HFFc6 (cell line): ENCODE measurements at places on chromosomes 1 and 21.

GRCh38 chr1:37472281-37472680, 2.1 kb upstream of the ZC3H12A start:
- DNase-seq, result no peak

DNA sequence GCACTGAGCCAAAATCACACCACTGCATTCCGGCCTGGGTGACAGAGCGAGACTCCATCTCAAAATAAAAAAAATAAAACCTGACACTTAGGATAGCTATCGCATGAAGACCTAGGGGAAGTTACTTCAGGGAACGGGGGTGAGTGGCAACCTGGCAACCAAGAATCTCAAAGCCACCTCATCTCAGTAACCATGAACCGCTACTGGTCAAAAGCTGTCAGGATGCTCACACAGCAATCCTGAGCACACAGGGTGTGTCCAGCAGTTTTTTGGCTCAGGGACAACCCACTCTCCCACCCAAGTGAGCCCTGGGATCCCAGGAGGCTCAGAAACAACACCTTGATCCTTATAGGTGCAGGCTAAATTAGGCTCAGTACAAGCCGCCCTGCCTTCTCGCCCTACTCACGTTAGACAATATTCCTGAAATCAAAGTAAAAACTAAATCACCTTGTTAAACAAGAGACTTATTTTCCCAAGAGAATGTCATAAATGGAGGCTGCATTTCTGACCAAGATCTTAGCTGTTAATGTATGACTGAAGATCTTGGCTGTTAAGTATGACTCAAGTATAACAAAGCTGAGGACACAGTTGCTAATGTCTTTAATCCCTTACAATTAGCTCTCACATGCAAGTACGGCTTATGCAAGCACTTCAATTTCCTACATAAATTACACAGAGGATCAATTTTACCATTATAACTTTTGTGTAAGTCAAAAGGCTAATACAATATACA, 48.3 kb upstream of the NADK start:
- DNase-seq, result no peak

DNA sequence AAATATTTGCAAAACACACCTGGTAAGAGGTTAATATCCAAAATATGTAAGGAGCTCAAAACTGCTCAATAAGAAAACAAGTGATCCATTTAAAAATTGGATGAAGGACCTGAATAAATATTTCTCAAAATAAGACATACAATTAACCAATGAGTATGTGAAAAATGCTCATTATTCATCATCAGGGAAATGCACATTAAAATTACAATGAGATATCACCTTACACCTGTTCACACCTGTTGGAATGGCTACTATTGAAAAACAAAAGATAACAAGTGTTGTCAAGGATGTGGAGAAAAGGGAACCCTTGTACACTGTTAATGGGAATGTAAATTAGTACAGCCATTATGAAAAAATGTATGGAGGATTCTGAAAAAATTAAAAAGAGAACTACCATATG, 136.0 kb upstream of the GREM2 start:
- no peak for DNase-seq

GRCh38 chr1:103266036-103266435, 157.7 kb upstream of the COL11A1 start:
- peak; percentile 46 for DNase-seq

DNA sequence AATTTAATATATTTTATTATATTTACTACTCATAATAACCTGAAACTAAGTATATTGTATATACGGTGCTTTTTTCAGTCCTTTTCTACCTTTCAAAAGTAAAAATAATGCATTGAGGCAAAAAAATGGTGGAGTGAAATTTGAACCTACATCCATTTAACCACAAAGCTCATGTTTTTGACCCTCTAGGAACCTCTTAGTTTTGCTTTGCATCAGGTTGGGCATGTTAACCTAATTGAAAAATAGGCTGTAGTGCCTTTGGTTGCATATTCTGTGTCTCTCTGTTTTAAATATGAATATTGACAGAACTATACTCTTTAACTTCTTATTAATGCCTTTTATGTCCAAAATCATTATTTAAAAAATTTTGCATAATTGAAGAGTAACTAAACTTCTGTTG, 3.8 kb downstream of the SGIP1 start:
- no peak for DNase-seq

- peak; percentile 15 for DNase-seq
These were observed 436.4 kb downstream of the PLA2G4A start for GRCh38 chr1:187264995-187265602.

DNA sequence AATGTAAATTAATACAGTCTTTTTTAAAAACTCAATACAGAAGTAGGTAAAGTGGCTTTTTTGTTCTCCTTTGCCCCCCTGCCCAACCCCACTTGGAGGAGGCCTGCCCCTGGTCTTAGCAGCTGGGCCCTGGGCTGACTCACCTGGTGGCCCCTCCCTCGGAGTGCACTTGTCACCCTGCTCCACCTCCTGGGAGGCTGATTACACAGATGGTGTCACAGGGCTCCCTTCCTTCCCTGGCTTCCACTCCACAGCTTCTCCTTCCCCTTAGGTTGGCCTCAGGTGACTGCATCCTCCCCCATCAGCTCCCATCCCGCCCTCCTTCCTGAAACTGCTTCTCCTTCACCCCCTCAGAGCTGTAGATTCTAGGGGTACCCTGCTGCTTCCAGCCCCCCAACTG, 11.7 kb upstream of the CAPN9 start:
- DNase-seq, result no peak

DNA sequence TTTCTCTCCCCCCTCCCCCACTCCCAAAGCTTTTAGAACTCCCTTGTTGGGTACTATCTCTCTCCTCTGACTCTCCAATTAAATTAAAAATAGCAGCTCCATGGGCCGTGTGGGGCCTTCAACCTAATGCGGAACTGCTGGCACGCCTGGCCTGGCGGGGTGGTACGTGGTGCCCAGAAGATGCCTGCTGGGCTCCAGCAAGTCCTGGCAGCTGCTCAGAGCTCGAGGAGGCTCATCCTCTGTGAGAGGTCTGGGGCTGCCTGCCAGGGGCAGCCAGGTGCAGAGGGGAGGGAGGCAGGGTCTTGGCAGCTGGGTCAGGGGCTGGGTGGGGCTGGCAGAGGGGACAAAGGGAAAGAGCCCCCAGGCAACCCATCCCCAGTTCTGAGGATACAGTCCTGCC, 74.4 kb downstream of the ACTL8 start:
- DNase-seq, result no peak

DNA sequence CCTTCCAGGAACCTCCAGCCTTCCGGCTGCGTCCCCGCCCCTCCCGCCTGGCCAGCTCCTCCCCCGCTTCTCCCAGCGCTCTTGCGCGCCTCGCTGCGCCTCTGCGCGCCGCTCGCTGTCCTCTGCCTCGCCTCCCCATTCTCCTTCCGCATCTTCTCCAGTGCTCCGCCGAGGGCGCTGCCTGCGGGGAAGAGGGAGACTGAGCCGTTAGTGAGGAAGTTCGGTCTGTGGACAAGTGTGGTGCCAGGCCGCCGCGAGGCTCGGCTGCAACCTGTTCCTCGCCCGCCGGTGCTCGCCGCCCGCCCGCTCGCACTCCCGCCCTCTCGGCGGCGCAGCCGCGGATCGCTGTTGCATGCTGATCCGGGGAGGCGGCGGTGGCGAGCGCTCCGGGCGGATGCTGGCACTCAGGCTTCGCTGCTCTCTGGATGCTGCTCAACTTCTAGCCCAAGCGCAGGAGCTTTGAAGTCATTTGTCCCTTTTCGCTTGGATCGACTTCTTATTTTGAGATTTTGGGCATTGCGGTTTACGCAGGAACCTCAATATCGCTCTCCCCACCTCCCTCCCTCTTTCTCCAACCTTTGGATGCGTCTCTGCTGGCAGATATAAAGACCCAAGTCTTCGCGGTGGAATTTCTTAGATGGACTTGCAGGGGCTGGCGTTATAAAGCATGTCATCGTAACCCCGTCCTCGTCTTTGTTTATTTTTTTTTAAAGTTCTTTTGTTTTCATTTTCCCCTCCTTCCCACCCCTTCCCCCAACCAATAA, 614 bp upstream of the CACNA1E start:
- no peak for DNase-seq

DNA sequence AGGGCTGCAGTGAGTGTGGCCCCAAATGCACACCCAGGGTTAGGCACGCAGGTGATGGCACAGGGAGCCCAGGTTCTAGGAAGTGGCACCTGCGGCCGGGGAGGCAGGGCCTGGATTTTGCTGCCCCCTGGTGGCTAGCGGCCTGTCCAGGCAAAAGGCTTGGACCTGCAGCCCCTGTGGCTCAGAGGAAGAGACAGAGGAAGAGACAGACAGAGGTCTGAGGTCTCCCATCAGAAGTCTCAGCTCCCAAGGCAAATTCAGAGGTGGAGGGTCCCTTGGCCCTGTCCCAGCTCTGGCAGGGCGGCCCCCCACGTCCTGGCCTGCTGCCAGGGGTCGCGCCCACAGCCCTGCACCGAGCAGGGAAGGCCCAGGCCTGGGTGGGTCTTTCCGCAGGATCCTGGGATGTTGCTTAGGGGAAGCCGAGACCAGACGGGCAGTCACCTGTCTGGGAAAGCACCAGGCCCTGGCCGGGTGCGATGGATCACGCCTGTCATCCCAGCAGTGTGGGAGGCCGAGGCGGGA, 8.0 kb upstream of the TNFRSF14 start:
- DNase-seq, result peak; percentile 40

DNA sequence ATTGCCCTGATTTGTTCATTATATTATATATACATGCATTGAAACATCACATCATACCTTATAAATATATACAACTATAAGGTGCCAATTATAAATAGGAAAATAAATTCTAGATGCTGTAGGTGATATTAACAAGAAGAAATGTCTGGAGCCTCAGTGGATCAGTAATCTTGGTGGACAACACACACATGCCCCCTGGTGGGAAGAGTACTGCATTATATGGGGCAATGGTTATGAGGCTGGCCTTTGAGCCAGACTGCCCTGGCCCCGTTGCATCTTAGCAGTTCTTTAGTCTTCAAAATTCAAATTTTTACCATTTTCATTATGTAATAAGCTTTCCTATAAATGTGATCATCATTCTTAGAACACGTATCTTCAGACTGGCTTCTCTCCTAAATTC, 335.0 kb upstream of the GREM2 start:
- peak; percentile 48 for DNase-seq

GRCh38 chr1:64135462-64136223, 67.8 kb upstream of the UBE2U start:
- no peak for DNase-seq

DNA sequence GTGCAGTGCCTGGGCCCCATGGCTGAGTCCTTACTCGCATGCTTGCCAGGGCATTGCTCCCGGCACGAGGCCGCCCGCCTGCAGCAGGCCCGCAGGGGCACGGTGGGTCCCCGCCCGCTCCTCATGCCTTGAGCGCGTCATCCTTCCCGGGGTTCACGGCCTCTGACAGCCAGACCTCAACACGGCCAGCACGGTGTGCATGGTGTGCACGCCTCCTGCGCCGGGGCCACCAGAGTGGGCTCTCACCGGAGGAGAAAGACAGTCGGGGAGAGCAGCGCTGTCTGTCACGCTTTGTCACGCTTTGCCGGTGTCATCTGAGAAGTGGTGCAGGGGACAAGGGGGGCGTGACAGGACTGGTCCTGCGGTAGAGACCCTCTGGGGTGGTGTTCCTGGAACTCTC, 11.9 kb upstream of the COL18A1 start:
- DNase-seq, result no peak

GRCh38 chr21:40120940-40121575, 253.8 kb downstream of the PCP4 start:
- DNase-seq, result peak; percentile 4

- DNase-seq, result no peak
These were observed 1.9 kb downstream of the ZBTB7B start for GRCh38 chr1:155004352-155005075.

GRCh38 chr1:226653311-226653921, 85.7 kb downstream of the ITPKB start:
- no peak for DNase-seq

DNA sequence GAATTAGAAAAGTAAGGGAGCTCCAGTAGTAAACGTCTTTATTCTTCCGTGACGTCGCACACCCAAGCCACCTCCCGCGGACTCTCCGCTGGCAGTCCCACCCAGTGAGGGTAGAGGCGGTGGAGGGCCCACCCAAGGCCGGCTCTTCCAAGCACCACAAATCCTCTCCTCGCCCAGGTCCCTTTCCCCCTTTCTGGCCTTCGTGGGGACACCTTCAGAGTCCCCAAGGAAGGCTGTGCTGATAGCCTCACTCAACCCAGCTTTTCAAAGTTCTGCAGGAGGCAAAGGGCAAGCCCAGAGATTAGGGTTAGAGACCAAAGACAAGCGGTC, 349 bp upstream of the GPN2 start:
- no peak for DNase-seq

DNA sequence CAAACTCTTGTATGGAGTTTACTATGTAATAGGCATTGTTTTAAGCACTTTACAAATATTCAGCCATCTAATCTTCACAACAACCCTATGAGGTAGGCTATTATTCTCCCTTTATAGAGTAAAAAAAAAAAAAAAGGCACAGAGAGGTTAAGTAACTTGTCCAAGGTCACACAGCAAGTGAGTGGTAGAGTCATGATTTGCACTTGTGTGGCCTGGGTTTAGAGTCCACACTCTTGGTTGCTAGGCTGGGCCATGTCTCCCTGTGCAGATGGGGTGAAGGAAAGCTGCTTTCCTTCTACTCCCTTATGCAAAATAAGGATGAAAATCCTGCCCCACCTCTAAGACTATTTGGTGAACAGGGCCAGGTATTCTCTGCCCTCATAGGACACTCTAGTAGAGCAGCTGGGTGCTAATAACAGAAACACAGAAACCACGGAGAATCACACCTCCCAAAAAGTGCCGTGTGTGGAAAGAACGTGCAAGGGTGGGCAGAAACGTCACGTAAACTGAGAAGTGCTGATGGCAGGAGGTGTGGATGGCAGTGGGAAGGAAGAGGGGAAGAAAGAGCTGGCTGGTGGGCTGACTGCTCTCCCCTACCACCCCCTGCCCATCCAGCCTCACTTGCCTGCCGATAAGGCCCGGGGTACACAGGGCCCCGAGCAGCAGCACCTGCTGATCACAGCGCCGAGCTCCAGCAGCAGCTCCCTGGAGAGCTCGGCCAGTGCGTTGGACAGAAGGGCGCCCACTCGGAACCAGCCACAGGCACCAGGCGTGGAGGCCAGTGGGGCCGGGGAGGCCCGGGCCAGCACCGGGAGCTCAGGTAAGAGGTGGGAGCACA, 28.3 kb upstream of the VPS13D start:
- DNase-seq, result no peak

DNA sequence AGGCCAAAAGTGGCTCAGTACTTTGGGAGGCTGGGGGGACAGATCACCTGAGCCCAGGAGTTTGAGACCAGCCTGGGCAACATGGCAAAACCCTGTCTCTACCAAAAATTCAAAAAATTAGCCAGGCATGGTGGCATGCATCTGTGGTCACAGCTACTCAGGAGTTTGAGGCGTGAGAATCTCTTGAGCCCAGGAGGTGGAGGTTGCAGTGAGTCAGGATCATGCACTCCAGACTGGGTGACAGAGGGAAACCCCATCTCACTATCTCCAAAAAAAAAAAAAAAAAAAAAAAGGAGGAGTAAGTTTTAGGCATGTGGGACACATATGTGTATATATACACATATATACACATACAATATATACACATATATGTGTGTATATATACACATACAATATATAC, 165.3 kb upstream of the DPYD start:
- DNase-seq, result peak; percentile 80
